ENCODE measurements at places on chromosomes 1 and 21.

GRCh38 chr1:62208087-62208486, 13.4 kb downstream of the L1TD1 start:
- DNase-seq, result no peak

- no peak for DNase-seq
Observed at GRCh38 chr1:6352138-6352563, 41.4 kb downstream of the ACOT7 start.

GRCh38 chr1:229621663-229622062, 4.3 kb downstream of the TAF5L start:
- DNase-seq, result no peak

DNA sequence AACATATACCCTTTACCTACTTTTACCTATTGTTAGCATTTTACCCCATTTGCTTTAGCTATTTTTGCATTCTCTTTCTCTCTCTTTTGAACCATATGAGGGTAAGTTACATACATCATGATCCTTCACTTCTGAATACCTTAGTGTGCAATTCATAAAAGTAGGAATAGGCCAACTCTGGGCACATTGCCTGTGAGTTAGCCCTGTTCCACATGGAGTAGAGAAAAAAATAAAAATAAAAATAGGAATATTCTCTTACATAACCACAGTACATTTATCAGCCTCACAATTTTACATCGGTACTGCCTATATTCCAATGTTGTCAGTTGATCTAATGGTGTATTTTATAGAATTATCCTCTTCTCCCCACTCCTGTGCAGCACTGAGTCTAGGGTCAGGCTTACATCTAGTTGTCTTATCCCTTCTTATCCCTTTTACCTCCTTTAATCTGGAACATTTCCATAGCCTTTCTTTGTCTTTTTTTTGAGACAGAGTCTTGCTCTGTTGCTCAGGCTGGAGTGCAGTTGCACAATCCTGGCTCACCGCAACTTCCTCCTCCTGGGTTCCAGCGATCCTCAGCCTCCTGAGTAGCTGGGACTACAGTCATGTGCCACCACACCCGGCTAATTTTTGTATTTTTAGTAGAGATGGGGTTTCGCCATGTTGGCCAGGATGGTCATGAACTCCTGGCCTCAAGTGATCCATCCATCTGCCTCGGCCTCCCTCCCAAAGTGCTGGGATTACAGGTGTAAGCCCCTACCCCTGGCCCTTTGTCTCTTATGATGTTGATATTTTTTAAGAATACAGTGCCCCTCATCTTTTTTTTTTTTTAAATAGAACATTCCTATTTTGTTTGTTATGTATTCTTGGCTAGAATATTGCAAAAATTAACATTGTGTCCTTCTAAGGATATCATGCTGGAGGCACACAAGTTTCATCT, 11.1 kb upstream of the SLC30A1 start:
- DNase-seq, result peak; percentile 74

DNA sequence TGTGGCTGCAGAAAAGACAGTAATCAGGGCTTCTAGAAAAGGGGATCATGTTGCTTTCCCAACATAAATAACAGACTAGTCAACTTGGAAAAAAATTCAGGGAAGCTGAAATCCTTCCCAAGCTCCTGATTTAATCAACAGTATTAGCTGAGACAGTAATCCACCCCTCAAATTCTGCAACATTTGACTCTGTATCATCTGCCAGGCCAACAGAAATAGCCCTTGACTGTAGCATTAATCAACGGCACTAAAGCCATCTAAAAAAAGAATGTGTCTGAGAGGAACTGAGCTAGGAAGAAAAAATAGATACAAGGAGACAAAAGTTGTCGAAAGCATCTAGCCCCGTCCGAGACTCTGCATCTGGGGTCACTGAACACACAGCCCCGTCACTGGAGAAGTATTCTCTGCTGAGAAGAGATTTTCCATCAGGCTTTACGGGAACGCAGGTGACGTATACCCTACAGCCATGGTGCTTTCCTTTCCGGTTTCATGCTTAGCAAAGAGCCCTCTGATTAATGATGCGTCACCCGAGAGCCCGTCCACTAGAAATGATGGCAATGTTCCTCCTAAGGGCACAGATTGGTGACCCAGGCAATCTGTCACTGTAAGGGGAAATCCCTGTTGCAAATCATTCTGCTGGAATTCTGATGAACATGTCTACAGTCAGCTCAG, 42.1 kb upstream of the TP53BP2 start:
- DNase-seq, result no peak

GRCh38 chr1:223531742-223532341, 133.7 kb downstream of the CAPN8 start:
- peak; percentile 33 for DNase-seq

GRCh38 chr1:2130871-2131289, 63.7 kb downstream of the FAAP20 start:
- no peak for DNase-seq

DNA sequence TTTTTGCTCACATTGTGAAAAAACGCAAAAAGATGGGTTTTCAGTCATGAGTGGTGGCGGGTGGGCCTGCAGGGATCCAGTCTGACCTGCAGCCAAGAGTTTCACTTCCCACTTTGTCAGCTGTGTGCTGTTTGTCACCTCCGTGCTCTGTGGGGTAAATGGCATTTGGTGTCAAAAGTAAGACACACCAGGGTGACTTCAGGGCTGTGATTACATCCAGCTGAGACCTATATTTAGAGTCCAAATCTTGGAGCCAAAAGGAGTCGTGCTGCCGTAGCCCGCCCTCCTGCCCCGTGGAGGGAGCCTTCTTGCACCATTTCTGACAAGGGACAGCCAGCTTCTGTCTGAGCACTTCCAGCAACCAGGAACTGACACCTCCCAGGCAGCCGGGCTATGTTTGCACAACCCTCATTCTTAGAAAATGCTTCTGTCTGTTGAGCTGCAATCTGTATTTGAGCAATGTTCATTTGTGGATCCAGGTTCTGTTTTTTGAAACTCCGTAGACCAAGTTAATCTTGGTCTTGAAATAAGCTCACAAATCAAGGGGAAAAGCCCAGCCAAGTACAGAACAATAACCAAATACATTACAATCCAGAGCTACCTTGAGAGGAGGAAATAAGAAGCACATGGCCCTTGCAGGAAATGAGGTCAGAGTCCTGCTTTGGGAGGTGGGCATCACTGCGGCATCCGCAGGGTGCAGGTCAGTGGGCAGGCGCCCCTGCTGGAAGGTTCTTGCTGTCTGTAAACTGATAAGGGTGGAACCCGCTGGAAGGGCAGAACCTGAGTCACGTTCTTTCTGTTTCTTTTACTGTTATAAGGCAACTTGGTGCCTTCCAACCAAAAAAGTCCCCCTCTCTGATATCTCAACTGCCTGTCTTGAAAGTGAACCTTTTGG, 14.4 kb downstream of the ABCG1 start:
- peak; percentile 88 for DNase-seq

GRCh38 chr1:191546803-191547202, 611.5 kb upstream of the RGS18 start:
- no peak for DNase-seq

- DNase-seq, result no peak
Observed at GRCh38 chr1:15028102-15028501, 125.4 kb upstream of the TMEM51 start.

DNA sequence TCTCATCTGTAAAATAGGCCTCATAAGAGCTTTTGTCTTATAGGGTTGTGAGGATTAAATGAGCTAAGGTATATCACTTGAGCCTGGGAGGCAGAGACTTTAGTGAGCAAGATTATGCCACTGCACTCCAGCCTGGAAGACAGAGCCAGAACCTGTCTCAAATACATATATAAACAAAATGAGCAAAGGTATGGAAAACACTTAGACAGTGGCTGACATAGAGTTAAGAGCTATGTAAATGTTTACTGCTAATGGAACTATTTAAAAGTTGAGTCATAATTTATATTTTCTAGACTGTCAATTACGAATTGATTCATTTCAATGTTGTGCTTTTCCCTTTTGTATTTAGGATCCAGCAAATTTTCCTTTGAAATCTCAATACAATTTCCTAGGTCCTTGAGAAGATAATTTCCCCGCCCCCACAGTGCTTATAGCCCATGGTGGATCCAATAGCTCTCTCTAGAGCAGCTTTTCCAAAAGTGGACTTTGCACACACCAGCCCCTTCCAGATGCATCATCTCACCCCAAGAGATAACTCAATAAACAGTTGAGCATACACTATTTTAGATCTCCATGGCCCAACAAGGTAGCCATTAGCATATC, 21.8 kb upstream of the RUNX3 start:
- no peak for DNase-seq

All from AML-193 (cell line).